ENCODE measurements at places on chromosomes 12 and 14. TPM values are rescaled to one million over a fixed set of nuclear protein-coding genes. Genes with fewer than 3 reads are reported as not detected.

Gene TSPAN19
- not detected for total RNA-seq

DNA sequence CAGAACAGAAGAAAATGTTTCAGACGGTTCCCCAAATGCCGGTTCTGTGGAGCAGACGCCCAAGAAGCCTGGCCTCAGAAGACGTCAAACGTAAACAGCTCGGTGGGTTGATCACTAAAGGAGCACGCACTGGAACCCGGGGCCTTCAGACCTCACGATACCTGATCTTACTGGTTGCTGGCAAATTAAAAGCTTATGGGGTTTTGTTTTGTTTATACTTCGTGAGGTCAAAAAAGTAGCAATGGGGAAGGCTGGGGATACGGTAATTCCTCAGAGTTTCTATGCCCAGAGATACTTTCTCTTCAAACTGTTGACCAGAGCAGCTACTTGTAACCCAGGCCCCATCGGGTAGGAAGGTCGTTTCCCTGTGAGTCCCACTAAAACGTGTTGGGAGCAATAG lies 1.7 kb downstream of the CDKN1B start:
- peak overlapping the region; percentile 75 for H3K4me3 ChIP-seq
- no peaks in the 10 kb centered on the region for H3K27me3 ChIP-seq
- peak overlapping the region; percentile 99 for H3K27ac ChIP-seq
- H3K4me1 ChIP-seq: peaks cover 71% of the 10 kb centered on the region

Gene ESPL1
- total RNA-seq: 0.17 TPM

- no peak overlapping the region for H3K4me3 ChIP-seq
- peaks cover 13% of the 10 kb centered on the region for H3K4me1 ChIP-seq
- H3K27ac ChIP-seq: no peak overlapping the region
- H3K36me3 ChIP-seq: no peaks in the 10 kb centered on the region
- DNase-seq: no peak
- no peaks in the 10 kb centered on the region for H3K27me3 ChIP-seq
Observed at GRCh38 chr12:75711271-75711670, 199.9 kb upstream of the KRR1 start.

Measured in esophagus muscularis mucosa (tissue), 4 donors.